ENCODE measurements at places on chromosomes 11 and 22. TPM values are rescaled to one million over a fixed set of nuclear protein-coding genes. Genes with fewer than 3 reads are reported as not detected.
A peak's percentile ranks its signal among the peaks of the same experiment; 100 is the strongest.

The C11orf42 gene
- not detected for total RNA-seq

The APOL6 gene
- 2.1 TPM for total RNA-seq

The PANX3 gene
- total RNA-seq = not detected

The SLN gene
- total RNA-seq = not detected

GRCh38 chr11:124725719-124726105, 14.0 kb upstream of the NRGN start:
- DNase-seq = no peak

- DNase-seq = no peak
Measured at GRCh38 chr22:25347752-25348102, 128.3 kb downstream of the CRYBB2 start.

DNA sequence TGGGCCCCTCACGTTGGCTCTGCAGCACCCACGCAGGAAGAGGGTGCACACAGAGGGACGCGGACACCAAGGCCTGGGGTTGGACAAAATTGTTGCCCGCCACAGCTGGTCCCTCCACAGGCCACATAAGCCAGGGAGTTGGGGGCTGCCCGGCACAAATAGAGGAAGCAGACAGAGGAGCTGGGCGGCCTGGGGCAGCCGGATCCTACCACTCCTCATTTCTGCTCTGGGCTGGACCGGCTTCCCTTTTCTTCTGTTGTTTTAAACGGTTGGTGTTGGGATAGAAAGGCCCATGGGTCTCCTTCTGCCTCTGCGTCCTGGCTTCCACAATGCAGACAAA, 36.4 kb upstream of the LINC01488 start:
- DNase-seq = no peak

GRCh38 chr22:26689513-26690301, 32.3 kb downstream of the MIAT start:
- no peak for DNase-seq

- DNase-seq = no peak
Measured at GRCh38 chr11:1346669-1347390, 37.4 kb upstream of the TOLLIP start.

DNA sequence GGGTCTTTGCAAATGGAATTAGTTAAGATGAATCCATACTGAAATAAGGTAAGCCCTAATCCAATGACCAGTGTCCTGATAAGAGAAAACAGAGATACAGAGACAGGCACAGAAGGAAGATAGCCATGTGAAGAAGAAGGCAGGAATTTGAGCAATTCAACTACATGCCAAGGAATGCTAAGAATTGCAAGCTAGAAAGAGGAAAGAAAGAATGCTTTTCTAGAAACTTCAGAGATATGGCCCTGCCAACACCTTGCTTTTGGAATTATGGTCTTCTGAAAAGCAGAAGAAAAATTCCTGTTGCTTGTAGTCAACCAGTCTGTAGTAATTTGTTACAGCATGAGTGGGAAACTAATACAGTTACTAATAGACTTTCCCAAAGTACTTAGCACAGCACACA, 111.3 kb downstream of the SLC17A6 start:
- DNase-seq = no peak

DNA sequence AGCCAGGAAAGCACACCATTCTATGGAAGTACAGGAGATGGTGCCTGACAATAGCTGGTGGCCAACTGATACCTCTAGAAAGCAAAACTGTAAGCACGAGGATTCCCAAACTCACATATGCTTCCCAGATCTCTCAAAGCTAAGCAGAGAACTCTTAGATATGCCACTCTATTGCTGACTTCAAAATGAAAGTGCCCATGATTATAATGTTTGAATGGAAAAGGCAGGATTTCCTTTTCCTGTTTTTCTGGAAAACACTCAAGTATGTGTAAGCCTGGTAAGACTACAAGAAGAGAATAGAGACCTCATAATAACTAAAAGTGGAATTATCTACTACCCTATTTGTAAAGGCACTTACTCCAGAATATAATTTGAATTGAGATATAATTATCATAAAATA, 2.6 kb upstream of the CARD18 start:
- DNase-seq = no peak

DNA sequence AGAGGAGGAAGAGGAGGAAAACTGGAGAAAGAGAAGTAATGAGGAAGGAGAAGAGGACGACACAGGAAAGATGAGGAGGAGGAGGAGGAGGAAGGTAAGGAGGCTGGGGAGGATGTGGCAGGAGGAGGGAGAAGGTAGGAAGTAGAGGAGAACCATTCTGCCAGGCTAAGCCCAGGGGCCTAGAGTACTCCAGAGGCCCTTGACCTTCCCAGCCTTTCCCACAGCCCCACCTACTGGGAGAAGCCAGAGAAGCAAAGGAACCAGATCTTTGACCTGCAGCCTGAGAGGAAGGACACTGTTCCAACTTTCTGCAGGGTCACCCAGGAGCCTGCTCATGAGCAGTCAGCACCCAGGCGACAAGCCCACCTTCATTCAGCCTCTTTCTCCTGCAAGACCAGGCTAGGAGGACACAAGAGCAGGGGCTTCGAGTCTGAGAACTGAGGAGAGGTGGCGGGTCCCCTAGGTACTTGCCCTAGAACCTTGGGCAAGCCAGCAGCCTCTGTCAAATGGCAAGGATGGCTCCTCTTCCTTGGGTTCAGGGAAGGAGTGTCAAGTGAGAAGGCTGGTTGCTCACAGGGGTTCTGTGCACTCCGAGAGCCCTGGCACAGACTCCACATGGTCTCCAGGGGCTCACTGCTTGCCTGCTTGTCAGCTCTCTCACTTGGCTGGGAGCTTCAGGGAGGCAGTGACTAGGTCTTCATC, 27.9 kb upstream of the OAF start:
- peak; percentile 50 for DNase-seq

GRCh38 chr11:934527-934926, 8.9 kb downstream of the AP2A2 start:
- no peak for DNase-seq

- DNase-seq = no peak
Measured at GRCh38 chr22:42207918-42208317, 62.5 kb downstream of the TCF20 start.

- peak; percentile 86 for DNase-seq
Measured at GRCh38 chr22:47013861-47014635, 251.6 kb downstream of the TBC1D22A start.

DNA sequence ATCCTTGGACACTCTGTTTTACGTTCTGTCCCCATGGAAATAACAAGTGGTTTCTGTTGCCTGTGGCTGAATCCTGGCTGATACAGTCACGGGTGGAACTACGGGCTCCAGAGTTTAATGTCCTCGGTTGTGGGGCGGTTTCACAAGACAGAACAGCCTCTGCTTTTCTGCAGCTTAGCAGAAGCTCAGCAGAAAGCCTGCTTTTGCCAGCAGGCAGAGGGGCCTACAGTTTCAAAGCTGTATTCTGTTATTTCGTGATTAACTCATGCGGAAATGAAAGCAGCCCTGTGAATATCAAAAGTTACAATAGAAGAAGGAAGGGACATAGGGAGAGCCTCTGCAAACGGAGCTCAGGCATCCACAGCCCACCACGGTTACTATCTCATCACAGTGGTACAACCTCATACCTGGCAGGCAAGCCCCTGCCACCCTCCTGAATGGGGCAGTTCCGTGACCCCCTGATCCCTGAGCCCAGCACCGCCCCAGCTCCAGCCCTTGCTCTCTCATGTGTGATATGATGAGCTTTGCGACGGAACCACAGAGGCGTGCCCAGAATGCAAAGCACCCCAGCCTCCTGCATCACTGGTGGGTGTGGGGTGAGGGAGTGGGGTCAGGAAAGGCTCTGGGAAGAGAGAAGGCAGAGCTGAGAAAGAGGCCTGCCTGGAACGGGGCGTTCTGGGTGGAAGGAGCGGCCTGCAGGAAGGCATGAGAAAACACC, 360.6 kb downstream of the BRD1 start:
- DNase-seq = no peak

DNA sequence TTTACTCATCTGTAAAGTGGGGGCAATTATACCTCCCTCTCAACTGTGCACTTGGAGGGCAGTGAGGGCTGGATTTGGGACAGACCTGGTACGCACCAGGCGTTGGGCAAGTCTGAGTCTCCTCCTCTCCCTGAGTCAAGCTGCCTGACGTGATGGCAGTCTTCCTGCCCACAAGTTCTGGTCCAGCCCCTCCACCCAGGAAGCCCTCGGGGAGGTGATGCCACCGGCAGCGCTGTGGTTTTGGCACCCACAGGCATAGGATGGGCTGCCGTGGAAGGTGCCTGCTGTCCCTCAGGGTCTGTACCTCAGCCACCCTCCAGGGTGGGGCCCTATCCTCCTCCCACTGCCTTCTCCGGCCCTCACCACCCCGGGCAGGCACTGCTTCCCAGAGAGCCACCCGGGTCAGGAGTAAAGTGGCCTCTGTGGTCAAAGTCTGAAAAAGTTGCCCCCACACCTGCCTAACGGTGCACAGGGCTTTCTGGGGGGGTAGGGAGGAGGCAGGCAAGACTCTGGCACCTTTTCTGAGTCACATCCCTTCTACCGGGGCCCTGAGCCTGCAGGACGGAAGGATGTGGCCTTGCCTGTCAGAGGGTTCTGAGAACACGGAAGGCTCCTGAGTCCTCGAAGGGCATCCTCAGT, 6.5 kb upstream of the APOBEC3H start:
- DNase-seq = no peak

DNA sequence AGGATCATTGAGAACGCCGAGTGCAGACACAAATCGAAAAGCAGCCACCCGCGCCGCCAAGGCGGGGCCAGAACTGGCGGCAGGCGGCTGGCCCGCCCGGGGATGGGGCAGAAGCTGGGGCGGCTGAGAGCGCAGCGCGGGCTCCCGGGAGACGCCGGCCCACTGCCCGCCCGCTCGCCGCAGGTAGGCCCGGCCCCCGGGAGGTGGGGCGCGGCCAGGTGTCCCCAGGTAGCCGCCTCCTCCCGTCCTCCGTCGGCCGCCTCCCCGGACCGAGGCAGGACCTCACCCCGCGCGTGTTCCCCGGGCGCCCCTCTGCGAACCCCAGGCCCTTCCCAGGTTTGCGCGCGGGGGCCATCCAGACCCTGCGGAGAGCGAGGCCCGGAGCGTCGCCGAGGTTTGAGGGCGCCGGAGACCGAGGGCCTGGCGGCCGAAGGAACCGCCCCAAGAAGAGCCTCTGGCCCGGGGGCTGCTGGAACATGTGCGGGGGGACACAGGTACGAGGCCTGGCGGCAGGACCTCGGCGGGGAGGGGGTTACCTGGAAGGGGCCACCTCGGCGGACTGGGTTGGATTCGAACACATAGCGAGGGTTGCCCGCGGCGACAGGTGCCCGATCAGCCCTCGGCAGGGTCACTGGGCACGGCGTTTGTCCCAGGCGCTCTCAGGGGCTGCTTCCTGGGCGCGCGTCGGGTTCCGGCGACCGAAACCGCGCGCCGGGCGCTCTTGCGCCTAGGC, at the start of gene PRRG4:
TSS of gene PRRG4 (plus strand) at position 248 of the 733 bp plus-strand sequence. CDS start 603 bp downstream, outside the sequence.
- no peak for DNase-seq

DNA sequence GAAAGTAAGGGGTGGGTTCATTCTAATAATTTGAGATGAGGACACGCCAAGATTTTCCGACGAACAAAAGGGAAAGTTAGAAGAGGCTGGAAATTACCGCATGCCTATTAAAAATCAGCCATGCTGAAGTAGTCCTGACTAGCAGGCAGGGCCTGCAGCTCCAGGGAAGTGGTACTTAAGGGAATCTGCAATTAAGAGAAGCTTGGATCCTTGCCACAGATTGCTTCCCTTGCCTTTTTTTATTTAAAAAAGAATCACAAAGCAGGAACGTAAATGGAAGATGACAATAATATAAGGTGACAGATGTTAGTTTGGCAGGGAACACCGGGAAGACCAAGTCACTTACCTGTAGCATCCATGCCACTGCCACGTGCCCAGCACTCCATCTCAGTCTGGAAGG, 359.3 kb downstream of the CADM1 start:
- DNase-seq = no peak

DNA sequence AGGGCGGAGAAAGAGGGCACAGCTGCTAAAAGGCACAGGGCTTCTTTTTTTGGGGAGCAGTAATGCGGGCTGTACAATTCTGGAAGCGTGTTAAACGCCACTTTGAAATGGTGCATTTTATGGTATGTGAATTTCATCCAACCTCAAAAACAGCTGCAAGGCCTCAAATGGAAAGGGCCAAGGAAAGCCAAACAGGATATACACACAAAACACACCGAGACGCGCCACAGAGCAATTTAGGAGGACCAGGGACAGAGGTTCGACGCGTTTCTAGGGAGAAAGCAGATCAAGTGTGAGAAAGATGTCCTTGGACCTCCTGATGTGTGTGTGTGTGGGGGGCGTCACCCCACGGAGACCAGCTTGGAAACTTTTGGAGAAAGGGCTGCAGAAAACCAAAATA, 31.1 kb downstream of the TSPAN4 start:
- DNase-seq = no peak

GRCh38 chr11:1073261-1073724, 1.4 kb upstream of the MUC2 start:
- DNase-seq = peak; percentile 90

Data from chondrocyte (in vitro differentiated cells).